Osteoblast (primary cell): ENCODE measurements at places on chromosomes 4 and X.

- DNase-seq: peak; percentile 57
Observed at GRCh38 chrX:12966151-12966550, 8.8 kb upstream of the TMSB4X start.

DNA sequence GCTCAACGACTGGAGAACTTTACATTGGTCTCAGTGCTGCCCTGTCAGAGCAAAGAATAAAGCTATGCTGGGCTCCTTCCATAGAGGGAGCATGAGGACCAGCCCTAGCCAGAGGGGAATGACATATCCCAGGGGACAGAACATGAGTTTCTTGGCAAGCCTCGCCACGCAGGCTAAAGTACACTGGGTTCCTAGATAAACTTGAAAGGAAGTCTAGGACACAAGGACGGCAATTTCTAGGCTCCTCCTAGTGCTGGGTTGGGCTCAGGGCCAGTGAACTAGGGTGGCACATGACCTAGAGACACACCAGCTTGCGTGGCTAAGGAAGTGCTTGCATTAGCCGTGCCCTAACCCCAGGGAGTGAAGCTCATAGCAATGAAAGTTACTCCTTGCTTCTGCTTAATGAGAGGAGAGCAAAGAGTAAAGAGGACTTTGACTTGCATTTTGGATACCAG is 141.0 kb downstream of the MAB21L2 start:
- peak; percentile 8 for DNase-seq

DNA sequence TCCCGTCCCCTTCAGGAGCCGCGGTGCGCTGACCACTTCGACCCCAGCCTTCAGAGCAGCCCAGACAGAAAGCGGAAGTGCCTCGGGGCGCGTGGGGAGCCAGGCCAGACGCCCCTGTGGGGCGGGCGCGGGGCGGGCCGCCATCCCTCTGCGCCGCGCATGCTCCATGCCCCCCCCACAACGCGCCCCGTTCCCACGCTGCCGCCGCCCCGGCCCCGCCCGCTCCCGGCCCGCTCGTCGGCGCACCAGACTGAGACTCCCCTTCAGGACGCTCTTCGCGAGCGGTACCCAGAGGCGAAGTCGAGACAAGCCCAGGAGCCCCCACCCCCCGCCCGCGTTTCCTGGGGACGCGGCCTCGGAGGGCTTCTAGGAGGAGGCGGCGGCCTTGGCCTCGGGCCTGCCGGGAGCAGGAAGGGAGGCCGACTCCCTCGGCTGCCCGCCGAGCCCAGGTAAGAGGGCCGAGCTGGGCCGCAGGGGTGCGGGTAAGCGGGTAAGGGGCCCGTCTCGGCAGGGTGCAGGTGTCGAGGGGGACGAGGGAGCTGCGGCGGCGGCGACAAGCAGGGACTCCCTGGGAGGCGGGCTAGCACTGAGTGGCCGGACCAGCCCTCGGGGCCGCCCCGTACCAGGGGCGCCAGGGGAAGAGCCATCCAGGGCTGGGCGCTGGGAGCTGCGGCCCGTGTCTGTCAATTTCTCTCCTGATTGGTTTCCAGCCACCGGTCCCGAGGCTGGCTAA is at the start of gene ZFP92:
Gene ZFP92 (plus strand): TSS at position 218 of the 733 bp plus-strand sequence. CDS start 6,851 bp downstream, outside the sequence.
- peak; percentile 90 for DNase-seq

DNA sequence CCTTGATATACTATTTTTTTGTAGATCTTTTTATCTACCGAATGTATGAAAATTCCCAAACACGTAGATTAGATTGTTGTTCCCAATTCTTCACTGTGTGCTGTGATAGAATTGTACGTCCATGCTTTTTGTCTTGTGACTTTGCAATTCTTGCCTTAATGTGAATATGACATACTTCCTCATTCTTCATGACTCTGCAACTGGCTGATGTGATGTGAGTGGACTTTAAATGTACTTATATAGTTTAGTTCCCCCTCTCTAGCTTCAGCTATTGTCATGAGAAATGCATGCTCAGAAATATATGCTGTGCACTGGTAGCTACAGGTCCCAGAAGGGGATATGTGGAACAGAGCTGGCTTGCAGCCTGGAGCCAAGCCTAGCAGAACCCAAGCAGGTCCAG is 89.4 kb downstream of the FTHL17 start:
- peak; percentile 11 for DNase-seq
